Umbilical cord (tissue), 2 donors: ENCODE measurements at places on chromosomes 5 and 9. TPM values are rescaled to one million over a fixed set of nuclear protein-coding genes. Genes with fewer than 3 reads are reported as not detected.

Gene LTC4S
- 4.1 TPM for total RNA-seq

Gene CXCL14
- total RNA-seq = 70.8 TPM

Gene SPINK6
- 5.5 TPM for total RNA-seq

Gene CD74
- 31.1 TPM for total RNA-seq

Gene PRUNE2
- total RNA-seq = 12.3 TPM

Gene IL9
- not detected for total RNA-seq

Gene FGF1
- total RNA-seq = 9.9 TPM

Gene SPARC
- 7,643 TPM for total RNA-seq

Gene SH2D3C
- total RNA-seq = 4.6 TPM

Gene AJM1
- 1.4 TPM for total RNA-seq

Gene GRIA1
- 0.72 TPM for total RNA-seq

Gene CCDC69
- total RNA-seq = 20.0 TPM

Gene ERCC8
- total RNA-seq = 11.6 TPM

Gene C9orf85
- total RNA-seq = 33.7 TPM

Gene SMIM27
- not detected for total RNA-seq

Gene GPX3
- 32.7 TPM for total RNA-seq

Gene GSN
- total RNA-seq = 421 TPM

Gene VAV2
- 12.8 TPM for total RNA-seq

DNA sequence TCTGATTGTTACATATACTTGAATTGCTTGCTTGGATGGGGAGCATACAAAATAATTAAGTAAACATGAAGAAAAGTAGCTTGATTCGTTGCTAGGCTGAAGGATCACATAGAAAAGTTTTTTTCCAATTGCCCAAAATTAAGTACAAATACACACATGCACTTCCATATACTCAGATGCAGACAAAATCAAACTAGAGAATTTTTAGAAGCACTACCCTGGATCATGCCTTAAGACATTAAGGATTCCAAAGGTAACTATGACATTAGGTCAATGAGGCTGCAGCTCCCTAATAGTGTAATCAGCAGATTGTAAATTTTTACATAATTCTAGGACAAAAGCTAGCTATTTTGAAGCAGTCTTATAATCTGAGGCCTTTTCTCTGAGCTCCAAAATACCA is 216.9 kb upstream of the TMEM161B start:
- no peak for DNase-seq

- DNase-seq = peak; percentile 59
Observed at GRCh38 chr5:93249651-93250289, 331.2 kb downstream of the NR2F1-AS1 start.

DNA sequence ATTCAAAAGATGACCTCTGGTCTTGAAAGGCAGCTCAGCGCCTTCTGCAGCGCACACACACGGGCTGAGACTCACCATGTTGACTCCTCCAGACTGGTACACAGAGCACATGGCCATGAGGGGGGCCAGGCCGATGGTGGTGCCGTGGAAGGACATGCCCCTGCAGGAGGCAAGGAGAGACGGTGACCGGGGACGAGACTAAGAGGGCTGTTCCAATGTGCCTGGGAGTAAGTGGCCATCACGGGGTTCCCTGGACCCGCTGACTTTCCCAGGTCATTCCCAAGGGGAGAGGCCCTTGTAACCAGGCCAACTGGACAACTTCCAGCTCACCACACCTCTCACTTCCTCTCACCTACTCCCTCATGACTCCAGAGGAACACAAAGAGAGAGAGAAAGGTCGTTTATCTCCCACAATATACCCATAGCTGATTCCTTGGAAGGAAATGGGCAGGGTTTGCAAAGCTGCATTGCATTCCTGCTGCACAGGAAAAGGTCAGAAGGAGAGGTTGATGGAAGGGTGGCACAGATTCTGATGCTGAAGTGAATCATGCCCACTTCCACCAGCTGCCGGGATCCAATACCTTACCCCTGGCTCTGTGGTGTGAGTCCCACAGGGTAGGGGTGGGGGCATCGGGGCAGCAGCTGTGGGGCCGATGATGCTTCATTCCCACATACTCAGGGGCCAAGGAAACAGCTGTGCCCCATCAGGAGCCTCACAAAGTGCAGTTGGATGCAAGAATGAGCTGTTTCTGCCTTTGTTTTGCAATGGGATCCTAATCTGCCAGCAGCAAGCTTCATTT is 47.2 kb downstream of the NIPAL4 start:
- no peak for DNase-seq

- peak; percentile 64 for DNase-seq
Observed at GRCh38 chr9:130835441-130836298, 616 bp downstream of the ABL1 start.

DNA sequence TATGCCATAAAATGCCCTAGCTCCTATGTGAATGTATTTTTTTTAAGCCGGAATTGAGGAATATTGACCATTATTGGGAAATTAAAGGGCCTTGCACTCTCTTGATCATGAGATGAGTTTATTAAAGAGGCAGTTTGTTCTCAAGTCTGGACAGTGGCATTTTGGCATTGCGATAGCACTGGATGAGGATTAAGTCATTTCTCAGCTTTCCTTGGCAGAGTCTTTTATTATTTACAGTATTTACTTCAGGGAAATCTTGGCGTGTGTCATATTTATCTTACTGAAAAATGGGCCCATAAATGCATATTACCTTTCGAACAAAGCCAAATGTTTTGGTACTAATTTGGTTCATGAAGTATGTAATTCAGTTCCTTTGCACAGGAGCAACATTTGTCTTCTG is 194.4 kb downstream of the EBF1 start:
- no peak for DNase-seq

DNA sequence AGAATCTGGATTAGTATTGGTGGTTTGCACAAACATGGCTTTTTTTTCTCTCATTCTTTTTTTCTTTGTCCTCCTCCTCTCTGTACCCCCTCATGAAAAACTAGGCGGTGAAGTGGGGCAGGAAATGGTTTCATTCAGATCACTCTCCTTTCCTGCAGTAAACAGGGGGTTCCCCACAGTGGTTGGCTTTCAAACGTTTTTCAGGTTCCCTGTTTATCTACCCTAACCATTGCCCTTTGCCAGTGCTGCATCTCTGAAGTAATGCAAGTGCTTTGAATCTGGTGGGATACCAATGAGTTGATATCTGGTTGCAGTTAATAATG is 29.8 kb downstream of the NR4A3 start:
- DNase-seq = no peak

DNA sequence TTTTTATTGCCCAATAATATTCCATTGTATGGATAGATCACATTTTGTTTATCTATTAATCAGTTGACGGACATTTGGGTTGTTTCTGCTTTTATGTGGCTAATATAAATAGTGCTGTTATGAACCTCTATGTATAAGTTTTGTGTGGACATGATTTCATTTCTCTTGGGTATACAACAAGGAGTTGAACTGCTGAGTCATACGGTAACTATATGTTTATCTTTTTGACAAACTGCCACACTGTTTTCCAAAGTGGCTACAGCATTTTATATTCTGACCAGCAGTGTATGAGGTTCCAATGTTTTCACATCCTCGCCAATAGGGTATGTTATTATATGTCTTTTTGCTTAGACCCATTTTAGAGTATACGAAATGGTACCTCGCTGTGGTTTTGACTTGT is 264.3 kb downstream of the RFX3 start:
- DNase-seq = no peak

DNA sequence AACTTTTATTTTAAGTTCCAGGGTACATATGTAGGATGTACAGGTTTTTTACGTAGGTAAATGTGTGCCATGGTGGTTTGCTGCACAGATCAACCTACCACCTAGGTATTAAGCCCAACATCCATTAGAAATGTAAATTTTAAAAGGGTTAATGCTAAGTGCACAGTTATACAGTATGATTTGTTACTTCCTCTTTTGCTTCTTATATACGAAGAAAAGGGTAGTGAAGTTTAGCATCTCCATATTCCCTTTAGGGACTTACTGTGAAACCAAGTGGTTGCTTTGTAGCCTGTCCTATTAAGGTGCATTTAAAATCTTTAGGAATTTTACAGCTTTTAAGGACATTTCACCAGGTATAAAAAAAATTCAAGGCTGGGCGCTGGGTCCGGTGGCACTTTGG is 46.4 kb downstream of the RBM27 start:
- no peak for DNase-seq

GRCh38 chr5:16957304-16958196 is 21.5 kb upstream of the MYO10 start:
- DNase-seq = no peak

GRCh38 chr5:31664566-31664965 is 25.6 kb downstream of the PDZD2 start:
- no peak for DNase-seq

DNA sequence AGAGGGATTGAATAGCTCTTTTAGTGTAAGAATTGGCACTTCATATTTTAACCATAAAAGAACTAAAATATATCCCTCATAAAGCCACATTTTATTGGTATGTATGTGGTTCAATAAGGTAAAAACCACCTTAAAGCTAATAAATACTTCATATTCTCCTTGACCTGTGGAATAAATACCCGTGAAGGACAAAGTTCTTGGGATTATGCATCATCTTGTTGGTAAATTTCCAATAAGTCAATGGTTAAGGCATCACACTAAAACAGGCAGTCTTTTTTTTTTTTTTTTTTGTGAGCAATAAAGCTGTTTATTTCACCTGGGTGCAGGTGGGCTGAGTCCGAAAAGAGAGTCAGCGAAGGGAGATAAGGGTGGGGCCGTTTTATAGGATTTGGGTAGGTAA is 161.9 kb downstream of the SNCAIP start:
- DNase-seq = no peak

GRCh38 chr5:146606893-146607292 is 90.9 kb upstream of the GPR151 start:
- DNase-seq = no peak

DNA sequence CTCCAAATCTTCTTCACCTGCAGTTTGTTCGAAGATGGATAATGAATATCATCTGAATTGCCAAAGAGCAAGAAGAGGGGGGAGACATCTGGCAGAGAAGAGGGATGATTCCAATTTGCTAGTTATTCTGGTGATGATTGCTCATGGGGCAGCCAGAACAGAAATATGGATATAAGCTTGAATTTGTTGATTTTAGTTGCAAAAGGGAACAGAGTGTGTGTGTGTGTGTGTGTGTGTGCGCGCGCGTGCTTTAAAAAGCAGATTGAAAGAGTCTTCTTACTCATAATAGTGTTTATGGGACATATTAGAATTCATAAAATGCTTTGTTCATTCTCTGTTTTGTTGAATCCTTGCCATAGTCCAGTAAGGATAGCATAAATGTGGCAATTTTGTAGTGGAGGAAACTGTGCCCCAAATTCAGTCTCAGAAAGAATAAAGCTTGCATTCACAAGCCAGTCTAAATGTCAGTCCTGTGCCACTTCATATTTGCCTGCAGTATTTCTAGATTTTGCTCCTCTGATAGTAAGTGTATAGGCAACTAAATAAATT is 436.3 kb upstream of the KLF4 start:
- DNase-seq = no peak

GRCh38 chr9:124652615-124653393 is 118.3 kb downstream of the NR6A1 start:
- DNase-seq = peak; percentile 19

- DNase-seq = peak; percentile 69
Observed at GRCh38 chr9:14400658-14400995, 86.7 kb upstream of the NFIB start.

- no peak for DNase-seq
Observed at GRCh38 chr5:57211039-57211438, 37.2 kb downstream of the GPBP1 start.

GRCh38 chr5:50727149-50727496 is 60.7 kb downstream of the PARP8 start:
- no peak for DNase-seq

DNA sequence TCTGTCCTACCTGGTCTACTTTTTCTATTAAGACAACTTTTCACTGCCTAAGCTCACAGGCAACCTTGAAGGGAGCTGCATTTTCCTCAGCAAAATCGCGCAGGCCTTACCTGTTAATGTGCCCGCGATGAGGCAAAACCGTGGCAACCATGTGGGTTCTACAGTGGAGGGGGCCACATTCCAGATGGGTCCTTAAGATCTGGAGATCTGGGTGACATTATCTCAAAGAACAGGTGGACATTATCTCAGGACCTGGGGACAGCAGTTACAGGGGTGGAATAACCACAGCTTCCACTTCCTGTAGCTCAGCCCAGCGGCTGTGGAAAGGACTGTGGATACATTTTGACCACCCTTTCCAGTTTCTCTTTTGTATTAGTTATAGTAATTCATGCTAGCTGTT is 112.8 kb upstream of the PTCH1 start:
- no peak for DNase-seq

- no peak for DNase-seq
Observed at GRCh38 chr9:111622626-111623025, 8.5 kb upstream of the DNAJC25 start.

GRCh38 chr9:9924376-9924775 is 688.4 kb downstream of the PTPRD start:
- DNase-seq = no peak

DNA sequence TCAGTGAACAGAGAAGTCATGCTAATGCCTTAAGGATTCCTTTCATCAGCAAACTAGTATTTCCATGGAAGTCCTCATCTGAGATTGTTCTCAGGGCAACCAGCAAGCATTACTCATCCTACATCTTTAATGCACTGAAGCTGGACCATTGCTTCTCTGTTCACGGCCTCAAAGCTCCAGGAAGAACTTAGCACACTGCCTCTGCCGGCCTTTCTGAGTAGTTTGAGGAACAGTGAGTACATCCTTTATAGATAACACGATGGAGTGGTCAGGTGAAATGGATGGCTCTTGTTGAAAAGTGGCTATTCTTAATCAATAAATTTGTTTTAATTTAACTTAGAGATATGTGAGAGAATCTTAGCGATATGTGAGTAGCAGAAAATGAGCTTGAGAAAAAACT is 35.8 kb downstream of the MEGF10 start:
- DNase-seq = no peak

DNA sequence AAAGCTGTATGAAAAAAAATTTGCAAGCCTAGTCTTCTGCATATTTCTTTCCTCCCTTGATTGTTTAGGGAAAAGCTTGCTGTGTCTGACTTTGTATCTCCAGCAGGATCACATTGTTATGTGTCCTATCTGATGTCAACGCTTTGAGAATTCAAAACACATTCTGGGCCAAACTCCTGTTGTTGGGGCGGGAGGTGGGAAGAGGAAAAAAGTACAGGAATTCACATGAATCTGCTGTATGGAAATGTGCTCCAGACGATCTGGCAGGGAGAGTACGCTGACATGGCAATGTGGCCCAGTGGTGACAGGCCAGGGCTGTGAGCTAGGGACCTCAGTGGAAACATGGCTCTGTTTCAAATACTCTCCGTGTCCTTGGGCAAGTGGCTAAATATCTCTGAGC is 87.4 kb upstream of the GNA14 start:
- no peak for DNase-seq

DNA sequence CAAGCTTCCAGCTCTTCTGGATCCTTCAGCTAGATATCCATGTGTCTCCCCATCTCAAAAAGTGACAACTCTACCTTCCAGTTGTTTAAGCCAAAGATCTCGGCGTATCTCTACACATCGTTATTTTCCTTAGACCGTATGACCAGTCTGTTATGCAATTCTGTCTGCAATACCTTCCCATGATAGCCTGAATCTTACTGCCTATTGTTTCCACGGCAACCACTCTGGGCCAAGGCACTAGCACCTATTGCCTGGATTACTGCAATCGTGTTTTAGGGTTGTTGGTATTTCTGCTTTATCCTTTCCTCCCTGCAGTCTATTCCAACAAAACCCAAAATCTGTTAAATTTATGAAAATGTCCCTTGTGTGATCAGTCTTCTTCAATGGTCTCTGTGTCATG is 448.4 kb downstream of the MTRR start:
- no peak for DNase-seq
